ENCODE measurements at places on chromosomes 7 and 10.

GRCh38 chr7:97871659-97872024, 566 bp downstream of the ASNS start:
- DNase-seq: peak; percentile 51

GRCh38 chr7:41244246-41244645, 458.6 kb downstream of the INHBA start:
- no peak for DNase-seq

- DNase-seq: peak; percentile 99
Observed at GRCh38 chr10:69413221-69413865, 3.4 kb downstream of the TACR2 start.

GRCh38 chr7:24820730-24821044, 63.4 kb upstream of the GSDME start:
- DNase-seq: no peak

- no peak for DNase-seq
Observed at GRCh38 chr7:93558705-93559614, 15.6 kb downstream of the CALCR start.
